ENCODE measurements at places on chromosomes 3 and 15.

DNA sequence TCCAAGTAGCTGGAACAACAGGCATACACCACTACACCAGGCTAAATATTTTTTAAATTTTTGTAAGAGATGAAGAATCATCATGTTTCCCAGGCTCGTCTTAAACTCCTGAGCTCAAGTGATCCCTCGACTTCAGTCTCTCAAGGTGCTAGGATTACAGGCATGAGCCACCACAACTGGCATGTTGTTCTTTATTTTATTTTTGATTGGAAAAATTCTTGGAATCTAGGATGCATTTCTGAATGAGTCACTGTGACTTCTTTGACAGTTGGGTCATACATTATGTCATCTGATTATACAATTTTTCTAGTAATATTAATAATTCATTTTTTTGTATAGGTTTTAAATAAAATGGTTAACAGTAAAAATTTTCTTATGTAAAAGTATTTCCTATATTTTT, 870.2 kb downstream of the SI start:
- DNase-seq: no peak

DNA sequence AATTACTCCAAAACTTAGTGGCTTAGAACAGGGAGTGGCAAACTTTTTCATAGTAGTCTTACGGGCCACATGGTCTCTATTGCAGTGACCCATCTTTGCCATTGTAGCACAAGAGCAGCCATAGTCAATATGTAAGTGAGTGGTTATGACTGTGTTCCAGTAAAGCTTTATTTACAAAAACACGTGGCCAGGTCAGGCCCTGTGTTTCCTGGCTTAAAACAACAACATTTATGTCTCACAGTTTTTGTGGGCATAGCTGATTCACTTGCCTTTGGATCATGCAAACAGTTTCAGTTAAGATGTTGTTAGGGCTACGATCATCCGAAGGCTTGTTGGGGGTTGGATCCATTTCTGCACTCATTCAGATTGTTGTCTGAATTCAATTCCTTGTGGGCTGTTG, 103.8 kb downstream of the CHCHD6 start:
- no peak for DNase-seq

DNA sequence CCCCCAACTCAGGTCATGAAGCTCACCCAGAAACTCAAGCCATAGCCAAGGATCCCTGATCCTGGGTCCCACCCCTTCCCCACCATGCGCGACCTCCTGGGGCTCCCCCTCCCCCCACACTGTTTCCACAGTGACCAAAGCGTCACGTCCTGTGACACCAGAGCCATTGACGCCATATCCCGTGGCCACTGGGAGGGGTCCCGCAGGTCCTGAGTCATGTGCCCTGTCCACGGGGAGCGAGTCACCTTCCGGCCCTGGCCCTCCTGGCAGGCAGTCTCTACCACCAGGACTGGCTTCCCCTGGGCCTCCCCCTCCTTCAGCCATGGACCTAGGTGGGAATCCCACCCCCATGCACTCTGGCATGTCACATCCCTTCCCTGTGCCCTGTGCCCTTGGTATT, 15.6 kb downstream of the SEMA3F start:
- no peak for DNase-seq

DNA sequence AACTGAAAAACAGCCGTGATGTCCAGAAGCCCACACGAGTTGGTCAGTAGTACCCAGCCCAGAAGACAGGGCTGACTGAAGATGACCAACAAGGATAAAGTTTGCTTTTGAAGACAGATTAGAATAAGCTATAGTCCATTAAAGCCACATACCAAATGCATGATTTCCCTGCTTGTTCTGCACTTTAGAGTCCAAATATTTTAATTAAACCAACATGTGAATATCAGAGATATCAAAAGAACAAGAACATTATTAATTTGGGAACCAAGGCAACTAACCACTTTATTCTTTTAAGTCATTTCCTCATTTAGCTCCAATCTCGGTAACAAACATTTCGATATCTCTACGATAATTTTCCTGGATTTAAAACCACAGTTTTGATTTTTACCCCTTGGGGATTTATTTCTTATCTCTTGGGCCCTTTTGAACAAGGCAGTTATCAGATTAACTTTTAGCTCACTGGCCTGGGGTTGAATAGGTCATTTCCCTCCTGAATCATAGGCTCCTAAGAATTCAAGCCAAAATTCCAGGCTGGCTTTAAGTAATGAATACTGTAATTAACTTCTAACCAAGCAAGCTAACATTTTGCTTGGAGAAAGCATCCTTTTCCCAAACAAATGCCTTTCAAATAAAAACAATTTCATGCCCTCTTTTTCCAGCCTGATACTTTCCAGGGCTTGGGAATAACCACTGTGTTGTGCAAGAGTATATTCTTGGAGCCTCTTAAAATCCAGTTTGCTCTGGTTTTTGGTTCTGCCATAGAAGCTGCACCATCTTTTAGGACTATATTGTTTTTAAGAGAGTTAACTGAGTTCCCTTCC, 102.9 kb upstream of the NR2E3 start:
- DNase-seq: no peak

DNA sequence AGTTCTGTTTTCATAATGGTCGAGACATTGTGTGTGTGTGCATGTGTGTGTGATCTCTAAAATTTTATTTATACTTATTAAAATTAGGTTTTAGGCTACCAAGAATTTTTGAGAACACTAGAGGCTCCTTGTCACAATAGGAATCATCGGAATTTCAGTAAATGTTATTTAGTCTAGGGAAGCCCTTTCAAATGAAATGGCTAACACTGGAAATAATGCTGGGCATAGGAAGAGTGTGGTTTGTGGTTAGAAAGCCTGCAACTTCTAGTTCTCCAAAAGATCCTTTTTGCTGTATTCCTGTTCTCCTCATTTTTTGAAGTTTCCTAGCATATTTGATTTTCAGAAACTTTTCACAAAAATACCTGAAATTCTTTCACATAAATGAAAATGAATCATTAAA, 92.5 kb upstream of the MBNL1 start:
- no peak for DNase-seq

GRCh38 chr3:134427400-134428111, 53.3 kb upstream of the AMOTL2 start:
- DNase-seq: no peak

DNA sequence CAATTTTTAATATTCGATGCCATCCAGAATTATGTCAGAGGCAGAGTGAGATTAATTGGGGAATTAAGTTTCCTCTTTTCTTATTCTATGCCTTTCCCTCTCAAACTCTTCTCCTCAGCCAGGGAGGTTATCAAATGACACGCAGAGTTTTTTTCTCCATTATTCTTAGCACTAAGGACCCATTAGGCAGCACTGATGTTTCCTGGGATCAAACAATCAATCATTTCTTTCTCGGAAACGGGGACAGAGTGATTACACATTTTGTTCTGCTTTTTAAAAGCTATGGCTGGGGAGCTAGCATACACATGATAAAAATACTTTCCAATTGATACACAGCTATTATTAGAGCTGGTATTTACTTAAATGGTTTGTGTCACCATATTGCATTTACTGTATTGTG, 35.3 kb upstream of the PSMD6 start:
- no peak for DNase-seq

GRCh38 chr3:82055792-82056191, 294.3 kb upstream of the GBE1 start:
- no peak for DNase-seq

DNA sequence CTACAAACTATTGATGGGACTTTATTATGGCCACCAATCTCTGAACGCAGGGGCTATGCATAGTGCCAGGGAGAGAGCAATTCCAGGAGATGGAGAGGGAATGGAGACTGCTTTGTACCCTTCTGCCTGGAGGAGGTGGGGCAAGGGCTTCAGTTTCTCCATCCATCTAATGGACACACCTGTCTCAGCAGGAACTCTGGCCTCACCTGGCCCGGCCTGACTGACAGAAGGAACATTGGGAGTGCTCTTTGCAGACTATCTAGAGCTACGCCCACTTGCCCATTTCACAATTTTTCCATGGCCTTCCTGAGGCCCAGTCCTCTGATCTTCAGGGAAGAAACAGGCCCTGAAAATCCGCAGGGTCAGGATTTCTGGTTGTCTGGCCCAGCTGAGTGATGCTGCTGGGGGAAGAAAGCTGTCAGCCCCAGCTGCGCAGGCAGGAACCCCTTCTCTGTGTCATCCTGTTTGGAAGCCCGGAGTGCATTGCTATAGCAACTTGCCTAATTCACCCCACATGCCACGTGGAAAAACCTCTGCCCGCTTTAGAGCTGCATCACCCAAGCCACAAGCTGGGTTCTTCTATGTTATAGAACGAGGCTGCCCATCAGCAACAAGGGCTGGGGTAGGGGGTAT, 6.4 kb downstream of the ITGA11 start:
- DNase-seq: no peak

DNA sequence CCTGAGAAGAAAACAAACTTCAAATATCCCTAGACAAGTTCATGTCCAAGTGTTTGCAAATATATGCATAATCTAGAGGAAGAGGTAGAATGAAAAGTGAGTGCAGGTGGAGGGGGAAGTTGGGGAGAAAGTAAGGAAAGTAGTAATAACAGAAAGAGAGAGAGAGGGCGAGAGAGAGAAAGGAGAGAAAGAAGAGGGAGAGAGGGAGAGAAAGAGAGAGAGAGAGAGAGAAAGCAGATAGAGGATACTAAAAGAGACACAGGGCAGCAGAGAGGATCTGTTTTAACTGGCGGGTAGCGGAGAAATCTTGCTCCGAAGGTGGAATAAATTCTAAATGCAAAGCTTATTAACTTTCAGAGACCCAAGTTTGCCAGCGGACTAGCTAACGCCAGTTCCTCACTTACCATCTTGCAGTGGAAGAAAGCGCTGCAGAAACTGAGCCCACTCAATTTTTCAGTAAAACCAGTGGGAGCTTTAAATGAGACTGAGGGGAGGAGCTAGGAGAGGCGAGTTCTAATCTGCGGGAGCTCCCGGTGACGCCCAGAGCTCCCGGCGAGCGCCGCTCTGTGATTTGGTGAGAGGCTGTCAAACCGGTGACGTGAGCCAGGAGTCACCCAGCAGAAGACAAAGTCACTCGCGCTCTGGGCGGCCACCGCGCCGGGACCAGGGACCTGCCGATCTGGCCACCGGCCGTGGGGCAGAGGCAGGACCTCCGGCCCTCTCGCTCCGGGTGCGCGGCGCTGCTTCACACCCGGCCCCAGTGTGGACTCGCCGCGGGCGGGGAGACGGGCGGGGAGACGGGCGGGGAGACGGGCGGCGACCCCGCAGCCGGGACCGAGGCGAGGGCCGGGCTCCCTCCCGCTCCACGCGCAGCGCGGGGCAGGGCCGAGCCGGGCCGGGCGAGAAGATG, at the start of gene GMNC:
Gene GMNC (minus strand): TSS at position 486 of the 910 bp plus-strand sequence. CDS start 79 bp downstream, at position 407.
- DNase-seq: peak; percentile 6

- DNase-seq: no peak
These were observed 96.2 kb downstream of the CORO2B start for GRCh38 chr15:68674975-68675374.

All from T-cell (primary cell).